ENCODE measurements at places on chromosomes 4 and X.

- no peak for DNase-seq
These were observed 31.5 kb upstream of the KLHL2 start for GRCh38 chr4:165175879-165176278.

- DNase-seq, result no peak
These were observed 539.8 kb upstream of the ARX start for GRCh38 chrX:25555521-25555920.

- no peak for DNase-seq
These were observed 72.0 kb upstream of the PRDM5 start for GRCh38 chr4:120994521-120994920.

DNA sequence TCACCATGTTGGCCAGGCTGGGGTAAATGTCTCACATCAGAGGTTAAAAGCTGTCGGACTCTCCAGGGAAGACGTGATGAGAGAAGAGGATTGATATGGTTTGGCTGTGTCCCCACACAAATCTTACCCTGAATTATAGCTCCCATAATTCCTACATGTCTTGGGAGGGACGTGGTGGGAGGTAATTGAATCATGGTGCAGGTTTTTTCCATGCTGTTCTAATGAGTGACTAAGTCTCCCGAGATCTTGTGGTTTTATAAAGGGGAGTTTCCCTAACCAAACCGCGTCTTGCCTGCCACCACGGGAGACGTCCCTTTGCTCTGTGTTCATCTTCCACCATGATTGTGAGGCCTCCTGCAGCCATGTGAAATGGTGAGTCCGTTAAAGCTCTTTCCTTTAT, 64.4 kb downstream of the ASMT start:
- no peak for DNase-seq

DNA sequence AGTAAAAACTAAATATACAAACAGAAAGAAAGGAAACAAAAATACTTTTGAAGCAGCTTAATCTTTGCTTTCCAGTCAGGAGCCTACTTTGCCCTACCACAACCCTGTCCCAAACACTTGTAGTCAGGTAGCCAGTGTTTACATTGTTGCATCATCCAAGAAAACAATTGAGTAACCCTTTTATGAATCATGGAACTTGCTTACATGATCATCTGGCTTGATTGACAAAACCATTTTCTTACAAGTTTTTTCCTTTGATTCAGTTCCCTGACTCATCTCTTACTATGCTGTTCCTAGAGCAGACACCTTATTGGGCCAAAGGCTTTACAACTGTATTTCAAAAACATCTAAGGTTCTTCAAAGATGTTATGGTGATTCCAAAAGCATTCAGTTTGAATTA, 740.1 kb downstream of the KLHL13 start:
- DNase-seq, result no peak

- DNase-seq, result no peak
These were observed 38.9 kb downstream of the WDR1 start for GRCh38 chr4:10077483-10078335.

DNA sequence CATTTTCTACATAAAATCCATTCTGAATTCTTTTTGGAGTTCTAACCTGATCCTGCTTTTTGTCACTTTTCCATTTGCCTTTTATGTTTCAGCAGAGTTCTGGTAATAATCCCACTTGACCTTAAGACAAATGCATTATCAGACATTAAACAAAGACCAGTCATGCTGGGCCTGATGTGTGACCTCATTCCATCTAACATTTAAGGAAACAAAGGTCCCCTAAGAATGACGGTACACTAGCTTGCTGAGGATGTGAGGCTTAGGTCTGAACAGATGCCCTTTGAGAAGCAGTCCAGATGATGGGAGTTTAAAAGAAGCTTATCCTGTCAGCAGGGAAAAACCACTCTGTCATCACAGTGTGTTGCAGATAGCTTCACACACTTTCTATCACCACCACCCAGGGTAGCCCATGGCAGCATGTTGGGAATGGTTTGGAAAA, 38.1 kb upstream of the PDE5A start:
- no peak for DNase-seq

DNA sequence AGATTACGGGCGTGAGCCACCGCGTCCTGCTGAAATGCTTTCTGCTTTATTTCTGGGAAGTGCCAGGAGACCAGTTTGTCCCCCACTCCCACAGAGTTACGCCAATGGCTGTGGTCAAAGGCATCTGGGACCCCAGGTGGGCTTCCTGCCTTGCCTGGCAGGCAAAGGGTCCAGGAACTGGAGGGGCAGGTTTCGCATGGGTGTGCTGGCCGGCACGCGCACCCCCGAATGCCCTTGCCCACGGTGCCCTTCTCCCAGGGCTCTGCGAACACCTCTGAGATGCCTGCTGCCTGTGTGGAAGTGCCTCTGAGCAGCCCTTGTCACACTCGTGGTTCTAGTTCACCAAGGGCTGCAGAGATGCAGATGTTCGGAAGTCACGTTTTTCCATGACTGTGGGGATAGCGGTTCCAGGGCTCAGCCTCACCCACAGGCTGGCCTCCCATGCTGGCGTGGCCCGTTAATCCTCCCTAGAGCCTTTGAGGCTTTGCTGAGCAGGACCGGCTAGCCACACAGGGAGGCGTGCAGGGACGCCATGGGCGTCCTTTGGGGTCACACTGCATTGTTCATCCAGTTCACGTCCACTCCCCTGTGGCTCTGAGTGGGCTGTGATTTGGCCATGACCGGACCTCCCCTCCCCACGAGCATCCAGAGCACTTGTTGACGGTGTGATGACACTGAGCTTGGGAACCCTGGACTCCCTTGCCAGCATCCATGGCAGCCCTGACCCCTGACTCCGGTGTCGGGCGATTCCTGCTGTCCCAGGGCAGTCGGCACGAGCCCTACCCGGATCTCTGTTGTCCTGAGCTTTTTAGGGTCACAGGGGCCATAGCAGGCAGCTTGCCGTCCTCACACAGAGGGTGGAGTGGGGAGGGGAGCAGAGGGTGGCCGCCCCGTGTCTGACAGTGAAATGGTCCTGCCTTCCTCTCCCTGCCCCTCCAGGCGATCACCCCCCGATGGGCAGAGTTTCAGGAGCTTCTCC, 12.7 kb upstream of the ADD1 start:
- no peak for DNase-seq

DNA sequence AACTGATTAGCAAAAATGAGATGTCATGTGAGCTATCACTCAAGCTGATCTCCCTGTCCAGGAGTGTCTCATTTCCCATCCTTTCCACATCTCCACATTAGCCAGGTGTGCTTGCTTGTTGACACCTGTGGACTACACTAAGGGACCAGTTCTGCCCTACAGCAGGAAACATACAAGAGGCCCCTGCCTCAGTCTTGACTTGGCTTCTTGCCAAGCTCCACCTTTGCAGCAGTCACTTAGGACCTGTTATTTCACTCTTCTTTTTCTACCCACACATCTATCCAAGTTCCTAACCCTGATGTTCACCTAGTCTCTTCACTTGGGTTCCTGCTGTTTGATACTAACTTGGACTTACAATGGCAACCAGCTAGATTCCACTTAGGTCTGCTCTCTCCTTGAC, 13.2 kb downstream of the FRMD7 start:
- DNase-seq, result no peak

- DNase-seq, result no peak
These were observed 1639.6 kb upstream of the PCDH10 start for GRCh38 chr4:131509521-131509920.

GRCh38 chrX:97039363-97040029, 155.8 kb downstream of the RPA4 start:
- no peak for DNase-seq

DNA sequence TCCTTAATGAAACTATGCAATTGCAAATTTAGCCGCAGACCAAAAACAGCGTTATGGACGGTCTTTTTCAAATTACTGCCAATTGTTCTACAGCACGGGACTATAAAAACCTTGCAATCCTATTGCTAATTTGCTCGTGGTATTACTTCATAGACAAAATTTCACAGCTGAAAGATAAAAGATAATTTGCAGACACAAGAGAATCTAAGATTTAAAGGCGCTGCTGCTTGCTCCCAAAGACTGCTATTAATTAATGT, 1.4 kb upstream of the CAMK2D start:
- no peak for DNase-seq

DNA sequence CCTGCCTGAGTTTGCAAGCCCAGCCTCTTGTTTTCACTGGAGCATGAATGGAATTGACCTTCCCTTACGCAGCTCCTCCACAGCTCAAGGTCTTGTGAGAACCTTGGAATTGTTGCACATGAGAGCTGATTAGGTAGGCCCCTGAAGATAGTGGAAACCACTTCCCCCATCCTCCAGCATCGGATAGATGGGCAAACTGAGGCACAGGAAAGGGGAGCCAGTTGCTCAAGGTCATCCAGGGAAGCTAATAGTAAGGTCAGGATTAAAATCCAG, 27.2 kb downstream of the PJA1 start:
- DNase-seq, result no peak

DNA sequence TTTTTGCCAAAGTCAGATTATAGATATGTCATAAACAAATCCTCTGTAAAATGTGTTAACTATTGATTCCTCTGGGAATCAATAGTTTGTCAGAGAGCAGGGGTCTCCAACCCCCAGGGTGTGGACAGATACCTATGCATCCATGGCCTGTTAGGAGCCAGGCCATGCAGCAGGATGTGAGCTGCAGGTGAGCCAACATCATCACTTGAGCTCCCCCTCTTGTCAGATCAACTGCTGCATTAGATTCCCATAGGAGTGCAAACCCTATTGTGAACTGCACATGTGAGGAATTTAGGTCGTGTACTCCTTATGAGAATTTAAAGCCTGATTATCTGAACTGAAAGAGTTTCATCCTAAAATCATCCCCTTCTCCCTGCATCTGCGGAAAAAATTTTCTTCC, 1365.4 kb downstream of the ARAP2 start:
- no peak for DNase-seq

GRCh38 chr4:86834901-86835300, 14.3 kb downstream of the SLC10A6 start:
- DNase-seq, result peak; percentile 21

- no peak for DNase-seq
These were observed 1427.9 kb downstream of the FAM133A start for GRCh38 chrX:95101851-95102390.

- no peak for DNase-seq
These were observed 19.1 kb upstream of the CXCL3 start for GRCh38 chr4:74057588-74057987.

DNA sequence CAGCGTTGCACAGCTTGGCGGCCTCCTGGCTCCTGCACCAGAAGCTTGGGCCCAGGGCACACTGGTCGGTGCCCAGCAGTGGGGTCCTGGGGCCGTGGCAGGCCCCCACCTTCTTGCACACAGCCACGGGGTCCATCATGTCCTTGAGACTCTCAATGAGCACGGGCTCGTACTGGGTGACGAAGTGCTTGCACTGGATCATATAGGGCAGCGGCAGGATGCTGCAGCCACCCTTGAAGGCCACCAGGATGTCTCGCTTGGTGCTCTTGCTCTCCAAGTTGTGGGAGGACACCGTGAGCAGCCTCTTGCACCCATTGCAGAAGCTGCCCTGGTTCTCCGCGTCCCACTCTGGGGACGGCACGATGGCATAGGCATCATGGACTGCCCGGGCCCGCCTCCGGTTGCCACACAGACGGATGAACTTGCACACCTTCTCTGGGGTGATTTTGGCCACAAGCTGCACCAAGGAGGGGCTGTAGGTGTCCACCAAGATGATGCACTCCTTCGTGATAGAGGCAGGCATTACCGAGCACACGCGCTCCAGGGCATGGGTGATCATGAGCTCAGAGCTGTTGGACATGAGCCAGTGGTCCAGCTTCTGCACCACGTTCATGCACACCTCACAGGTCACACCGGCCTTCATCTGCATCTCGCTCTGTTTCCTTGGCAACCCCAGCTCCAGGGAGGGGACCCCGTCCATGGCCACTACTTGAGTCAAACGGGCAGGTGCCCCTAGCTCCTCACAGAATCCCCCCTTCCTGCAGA, 1.2 kb downstream of the PSAPL1 start:
- no peak for DNase-seq

GRCh38 chr4:174674305-174674840, 152.1 kb upstream of the HPGD start:
- DNase-seq, result no peak

DNA sequence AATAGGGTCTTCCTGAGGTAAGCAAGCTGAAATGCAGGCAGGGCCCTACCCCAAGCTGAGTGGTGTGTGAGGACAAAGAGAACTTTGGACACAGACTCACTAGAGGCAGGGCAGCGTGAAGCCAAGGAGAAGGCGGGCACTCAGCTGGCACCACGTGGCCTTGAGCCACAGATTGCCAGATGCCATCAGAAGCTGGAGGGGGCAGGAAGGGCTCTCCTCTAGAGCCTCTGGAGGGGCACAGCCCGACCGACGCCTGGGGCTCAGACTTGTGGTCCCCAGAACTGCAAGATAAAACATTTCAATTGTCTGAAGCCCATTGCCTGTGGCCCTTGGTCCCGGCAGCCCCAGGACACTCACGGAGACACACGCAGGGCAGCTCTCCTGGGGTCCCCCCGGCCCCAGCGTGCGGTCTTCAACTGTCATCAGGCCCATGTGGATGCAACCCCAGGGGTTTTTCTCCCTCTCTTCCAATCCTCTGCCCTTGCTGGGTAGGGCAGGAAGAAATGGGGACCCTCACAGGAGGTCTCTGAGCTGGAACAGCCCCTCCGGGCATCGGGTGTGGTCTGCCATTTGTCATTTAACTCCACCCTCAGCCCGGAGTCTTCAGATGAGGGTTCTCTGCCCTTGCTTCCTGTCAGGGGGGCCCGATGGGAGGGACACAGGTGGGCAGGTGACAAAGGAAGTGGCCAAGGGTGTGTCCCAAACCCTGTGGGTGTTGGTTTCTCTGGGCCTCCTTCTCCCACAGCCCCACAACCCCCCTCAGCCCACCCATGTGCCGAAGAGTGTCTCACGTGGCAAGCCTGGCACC, 22.2 kb downstream of the HMX1 start:
- DNase-seq, result no peak

DNA sequence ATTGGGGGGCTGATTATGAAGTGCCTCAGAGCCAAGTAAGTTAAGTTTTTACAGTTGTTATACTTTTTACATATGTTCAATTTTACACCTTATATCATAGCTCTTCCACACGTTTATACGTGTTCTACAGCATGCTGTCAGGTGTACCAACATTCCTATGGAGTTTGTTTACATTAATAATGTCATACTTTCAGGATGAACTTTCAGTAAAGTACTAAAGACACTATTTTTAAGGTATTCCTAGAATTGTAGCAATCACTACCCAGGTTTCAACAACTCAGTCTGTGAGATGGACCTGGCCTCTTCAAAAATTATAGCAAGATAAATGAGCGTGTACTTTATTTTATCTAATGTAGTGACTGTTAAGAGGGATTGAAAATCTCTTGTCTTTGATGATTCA, 92.6 kb downstream of the PTPN13 start:
- DNase-seq, result no peak

DNA sequence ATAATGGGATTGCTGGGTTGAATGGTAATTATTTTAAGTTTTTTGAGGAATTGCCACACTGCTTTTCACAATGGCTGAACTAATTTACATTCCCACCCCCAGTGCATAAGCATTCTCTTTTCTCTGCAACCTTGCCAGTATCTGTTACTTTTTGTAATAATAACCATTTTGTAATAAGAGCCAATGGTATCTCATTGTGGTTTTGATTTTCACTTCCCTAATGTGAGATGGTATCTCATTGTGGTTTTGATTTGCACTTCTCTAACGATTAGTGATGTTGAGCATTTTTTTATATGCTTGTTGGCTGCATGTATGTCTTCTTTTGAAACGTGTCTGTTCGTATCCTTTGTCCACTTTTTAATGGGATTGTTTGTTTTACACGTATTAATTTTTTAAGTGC, 213.1 kb upstream of the HDX start:
- no peak for DNase-seq
